Hypothalamus (tissue), 51 donors: ENCODE measurements at places on chromosomes 4 and X.

GRCh38 chr4:73152893-73153292 lies 83.4 kb upstream of the COX18 start:
- no peak for DNase-seq

DNA sequence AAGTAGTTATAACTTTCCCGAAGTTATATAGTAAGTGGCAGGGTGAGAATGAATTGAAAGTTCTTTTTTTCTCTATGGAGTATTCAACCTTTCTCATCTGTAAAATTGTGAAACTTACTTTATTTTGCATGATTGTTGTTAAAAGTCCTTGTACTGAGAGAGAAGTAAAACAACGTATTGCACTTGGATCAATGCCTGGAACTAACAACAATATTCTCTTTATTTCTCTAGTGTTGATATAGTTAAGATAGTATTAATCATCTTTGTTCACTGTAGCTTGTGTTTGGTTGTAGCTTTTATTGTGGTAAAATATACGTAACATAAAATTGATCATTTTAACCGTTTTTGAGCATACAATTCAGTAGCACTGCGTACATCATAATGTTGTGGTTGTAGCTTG lies 48.7 kb downstream of the STIM2 start:
- no peak for DNase-seq

- DNase-seq, result no peak
Observed at GRCh38 chrX:30880058-30880457, 9.0 kb downstream of the TAB3 start.

DNA sequence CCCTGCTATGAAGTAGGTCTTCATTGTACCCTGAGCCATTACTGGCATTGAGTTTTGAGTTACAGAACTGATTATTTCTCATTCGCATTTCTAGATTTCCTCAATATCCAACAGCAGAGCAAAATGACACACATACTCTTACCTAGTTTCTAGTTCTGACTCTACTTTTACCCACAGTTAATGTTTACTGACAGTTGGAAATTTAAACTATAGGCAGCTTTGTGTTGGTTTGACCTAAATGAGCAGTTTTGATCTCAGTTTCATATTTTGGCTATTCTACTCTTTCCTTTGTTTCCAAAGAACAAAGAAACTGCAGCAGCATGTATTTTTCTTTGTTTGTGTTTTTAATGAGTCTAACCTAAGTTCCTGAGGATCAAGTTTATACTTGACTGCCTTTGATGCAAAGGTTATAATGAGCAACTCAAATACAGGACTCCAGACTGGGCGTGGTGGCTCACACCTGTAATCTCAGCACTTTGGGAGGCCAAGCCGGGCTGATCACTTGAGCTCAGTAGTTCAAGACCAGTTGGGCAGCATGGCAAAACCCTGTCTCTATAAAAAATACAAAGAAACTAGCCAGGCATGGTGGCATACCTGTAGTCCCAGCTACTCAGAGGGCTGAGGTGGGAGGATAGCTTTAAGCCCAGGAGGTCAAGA lies 30.4 kb downstream of the TXK start:
- no peak for DNase-seq

DNA sequence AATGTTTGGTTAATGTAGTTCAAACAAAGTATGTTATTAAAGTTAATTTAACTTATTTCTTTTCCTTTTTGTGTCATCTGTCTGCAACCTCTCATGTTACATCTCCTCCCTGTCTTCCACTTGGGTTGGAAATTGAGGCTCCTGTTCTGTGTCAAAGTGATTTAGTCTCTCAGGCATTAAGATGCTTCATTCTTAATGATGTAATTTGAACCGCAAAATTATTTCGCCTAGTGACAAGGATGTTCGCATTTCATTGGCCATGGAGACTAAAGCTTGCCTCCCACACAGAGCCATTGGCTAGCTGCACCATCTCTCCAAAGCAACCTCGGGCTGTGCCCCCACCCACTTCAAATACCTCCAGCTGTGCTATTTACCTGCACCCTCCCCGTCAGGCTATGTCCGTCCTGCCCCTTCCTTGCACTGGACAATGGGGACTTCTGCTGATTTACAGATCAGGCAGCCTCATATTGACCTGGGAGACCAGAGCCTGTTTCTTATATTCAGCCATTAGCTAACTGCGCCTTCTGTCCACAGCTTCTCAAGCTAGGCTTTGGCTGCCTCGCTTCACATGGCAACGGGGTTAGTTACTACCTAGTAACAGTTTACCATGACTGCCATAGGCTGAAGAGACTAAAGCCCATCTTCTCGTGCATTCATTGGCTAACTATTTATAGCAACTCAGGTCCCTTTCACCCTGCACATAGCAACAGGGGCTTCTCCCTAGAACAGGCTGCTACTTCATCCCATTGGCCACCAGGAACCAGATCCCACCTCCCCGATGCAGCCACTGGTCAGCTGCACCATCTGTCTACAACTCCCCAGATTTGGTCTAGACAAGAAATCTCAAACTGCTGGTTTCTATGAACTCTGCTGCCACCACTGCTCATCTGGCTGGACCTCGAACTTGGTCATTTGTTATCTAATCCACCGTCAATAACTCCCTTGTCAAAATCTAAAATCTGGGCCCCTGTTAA lies 8.6 kb upstream of the ZNF157 start:
- peak; percentile 56 for DNase-seq

GRCh38 chr4:62560858-62561257 lies 1360.7 kb downstream of the ADGRL3 start:
- no peak for DNase-seq

DNA sequence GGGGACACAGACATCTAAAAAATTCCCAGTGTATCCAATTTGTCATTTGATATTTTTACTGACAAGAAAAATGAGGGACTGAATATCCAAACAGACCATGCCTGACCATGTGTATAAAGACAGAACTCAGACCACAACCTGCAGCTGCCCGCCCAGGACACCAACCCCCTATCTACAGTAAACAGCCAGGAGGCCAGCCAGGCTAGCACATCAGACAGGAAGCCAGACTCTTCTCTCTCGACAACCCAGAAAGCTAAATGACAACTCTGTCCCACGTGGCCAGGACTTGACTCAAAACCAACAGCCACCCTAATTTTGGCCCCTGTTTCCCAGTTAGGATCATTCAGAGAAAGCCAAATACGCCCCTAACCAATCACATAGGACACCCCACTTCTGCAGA lies 15.1 kb downstream of the AFAP1 start:
- no peak for DNase-seq
